Activated T-cell treated with anti-CD3 and anti-CD28 coated beads for 24 hours (primary cell): ENCODE measurements at places on chromosomes 5 and 9.

DNA sequence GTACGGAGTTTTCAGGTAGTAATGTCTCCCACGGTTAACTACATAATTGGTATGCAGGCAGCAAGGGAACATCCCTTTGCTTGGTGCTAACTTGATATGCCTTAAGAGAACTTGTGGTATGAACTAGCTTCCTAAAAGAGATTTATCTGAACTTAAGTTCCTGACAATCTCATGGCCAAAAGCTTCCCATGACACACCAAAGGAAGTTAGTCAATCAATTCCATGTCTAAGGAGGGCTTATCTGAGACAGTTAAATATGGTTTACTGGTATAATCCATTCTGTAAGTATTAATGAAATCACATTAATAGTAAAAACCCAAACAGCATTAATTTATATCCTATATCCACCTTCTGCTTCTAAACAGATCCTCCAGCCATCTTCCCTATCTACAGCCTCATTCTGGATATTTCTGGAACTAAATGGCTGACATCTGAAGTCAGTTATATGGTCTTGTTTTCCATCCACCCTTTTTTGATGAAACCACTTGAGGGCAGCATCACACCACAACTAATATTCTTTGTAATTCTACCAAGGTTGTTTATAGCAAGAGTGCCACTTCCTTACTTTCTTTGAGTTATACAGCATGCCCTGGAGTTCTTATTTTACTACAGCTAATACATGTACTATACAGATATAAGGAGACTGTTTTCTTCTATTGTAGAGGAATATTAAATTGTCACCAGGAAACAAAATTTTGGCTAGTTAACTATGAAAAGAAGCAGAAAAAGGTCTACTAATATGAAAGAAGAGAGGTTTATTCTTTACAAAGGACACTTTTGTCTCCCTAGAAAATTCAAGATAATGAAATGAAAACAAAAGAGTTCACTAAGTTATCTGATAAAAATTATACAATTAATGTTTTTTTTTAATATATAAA lies 34.7 kb downstream of the SHOC1 start:
- DNase-seq, result peak; percentile 53

- DNase-seq, result no peak
These were observed 94.1 kb downstream of the GPR21 start for GRCh38 chr9:123127512-123128075.

GRCh38 chr9:136044971-136045594 lies 50.0 kb downstream of the NACC2 start:
- DNase-seq, result no peak

DNA sequence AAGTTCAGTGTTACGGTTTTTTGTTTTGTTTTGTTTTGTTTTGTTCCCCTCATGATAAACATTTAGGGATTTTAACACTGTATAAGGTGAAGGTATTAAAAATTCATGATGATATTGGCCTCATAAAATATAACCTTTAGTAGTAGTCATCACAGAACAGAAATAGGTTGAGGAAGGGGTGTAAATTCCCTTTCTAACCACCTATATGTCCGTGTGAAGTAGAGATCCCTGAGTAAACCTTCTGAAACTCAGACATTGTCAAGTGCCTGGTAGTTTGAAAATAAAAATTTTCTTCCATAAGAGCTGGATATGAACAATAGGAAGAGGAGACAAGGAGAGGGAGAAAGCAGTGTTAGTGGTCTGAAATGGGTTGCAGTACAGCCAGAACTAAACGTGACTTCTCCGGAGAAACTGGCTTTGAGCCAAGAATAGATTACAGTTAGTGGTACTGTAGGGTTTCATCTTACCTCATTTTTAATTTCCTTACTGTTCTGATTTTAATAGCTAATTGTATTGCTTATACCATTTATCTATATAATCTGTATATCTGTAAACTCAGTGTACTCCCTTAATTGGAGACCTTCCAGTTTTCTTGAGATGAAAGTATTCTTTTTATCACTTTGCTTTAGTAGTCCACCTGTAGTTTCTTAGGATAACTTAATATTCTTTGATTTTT lies 18.3 kb downstream of the UGCG start:
- no peak for DNase-seq

- no peak for DNase-seq
These were observed 132.1 kb downstream of the PDZD2 start for GRCh38 chr5:31770998-31771397.

- no peak for DNase-seq
These were observed 12.1 kb upstream of the NCS1 start for GRCh38 chr9:130159915-130160670.

GRCh38 chr5:169934990-169935389 lies 45.3 kb downstream of the INSYN2B start:
- no peak for DNase-seq

DNA sequence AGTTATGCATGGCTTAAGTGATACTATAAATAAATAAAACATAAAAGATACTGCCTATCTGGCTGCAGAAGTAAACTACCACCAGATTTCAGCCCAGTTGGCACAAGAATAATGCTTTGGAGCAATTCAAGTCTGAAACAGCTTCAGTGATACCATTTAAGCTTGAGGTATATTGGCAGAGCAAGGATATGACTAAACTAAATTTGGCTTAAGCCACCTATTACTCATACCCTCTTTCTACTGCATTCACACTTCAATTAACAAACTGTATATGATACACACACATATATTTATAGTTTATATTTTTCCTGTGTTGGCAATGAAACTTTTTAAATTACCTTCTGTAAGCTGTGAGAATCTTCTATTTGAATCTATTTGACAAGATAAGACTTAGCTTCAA lies 431.9 kb downstream of the ANXA1 start:
- DNase-seq, result no peak

DNA sequence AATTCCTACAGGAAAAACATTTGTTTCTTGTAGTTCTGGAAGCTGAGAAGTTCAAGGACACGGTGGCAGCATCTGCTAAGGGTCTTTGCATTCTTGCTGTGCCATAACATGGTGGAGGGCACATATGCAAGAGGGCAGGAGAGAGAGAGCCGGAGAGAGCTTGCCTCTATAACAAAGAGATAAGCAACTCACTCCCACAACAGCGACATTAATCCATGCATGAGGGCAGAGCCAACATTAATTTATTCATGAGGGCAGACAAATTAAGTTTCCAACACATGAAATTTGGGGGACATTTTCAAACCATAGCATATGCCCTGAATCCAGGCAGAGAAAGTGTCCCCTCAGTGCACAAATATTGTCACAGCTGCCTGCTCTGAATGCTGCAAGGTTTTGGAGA lies 4.4 kb upstream of the GTF3C5 start:
- no peak for DNase-seq

GRCh38 chr5:137622850-137623249 lies 113.0 kb downstream of the KLHL3 start:
- no peak for DNase-seq

GRCh38 chr5:123261752-123262151 lies 161.5 kb downstream of the CEP120 start:
- DNase-seq, result no peak

GRCh38 chr9:129068990-129069861 lies 11.7 kb upstream of the DOLPP1 start:
- DNase-seq, result peak; percentile 40

- no peak for DNase-seq
These were observed 3.4 kb downstream of the LRRC14B start for GRCh38 chr5:194603-195209.

DNA sequence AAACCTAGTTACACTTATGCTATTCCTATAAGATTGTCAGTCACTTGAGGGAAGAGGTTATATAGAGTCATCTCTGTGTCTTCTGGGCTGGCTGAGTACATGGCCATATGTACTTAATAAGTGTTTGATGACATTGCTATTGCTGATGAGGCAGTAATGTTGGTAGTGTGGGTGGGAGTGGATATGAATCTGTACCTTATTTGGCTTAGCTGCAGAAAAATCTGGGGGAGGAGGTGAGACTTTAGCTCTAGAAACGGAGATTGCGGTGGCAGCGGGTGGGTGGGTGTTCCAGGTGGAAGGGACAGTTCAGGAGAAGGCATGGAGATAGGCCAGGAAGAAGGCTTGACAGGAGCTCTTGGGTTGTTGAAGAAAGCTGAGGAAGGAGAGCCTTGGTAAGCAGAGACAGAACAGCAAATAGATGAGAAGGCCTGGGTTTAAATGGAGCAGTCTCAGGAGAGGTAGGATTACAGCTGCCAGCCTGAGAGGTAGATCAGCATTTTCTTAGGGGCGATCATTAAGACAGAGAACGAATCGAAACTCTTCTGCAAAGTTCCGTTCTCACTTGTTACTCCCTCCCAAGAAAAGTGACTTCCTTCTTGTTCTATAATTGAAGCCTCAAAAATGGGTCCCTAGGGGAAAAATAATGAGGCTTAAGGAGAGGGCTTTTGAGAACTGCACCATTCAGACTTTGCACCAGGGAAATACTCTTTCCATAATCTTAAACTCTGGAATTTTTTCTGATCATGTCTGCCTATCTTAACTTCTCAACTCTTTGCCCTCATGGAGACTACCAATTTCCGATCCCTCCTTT lies 160.5 kb downstream of the UNC13B start:
- no peak for DNase-seq

DNA sequence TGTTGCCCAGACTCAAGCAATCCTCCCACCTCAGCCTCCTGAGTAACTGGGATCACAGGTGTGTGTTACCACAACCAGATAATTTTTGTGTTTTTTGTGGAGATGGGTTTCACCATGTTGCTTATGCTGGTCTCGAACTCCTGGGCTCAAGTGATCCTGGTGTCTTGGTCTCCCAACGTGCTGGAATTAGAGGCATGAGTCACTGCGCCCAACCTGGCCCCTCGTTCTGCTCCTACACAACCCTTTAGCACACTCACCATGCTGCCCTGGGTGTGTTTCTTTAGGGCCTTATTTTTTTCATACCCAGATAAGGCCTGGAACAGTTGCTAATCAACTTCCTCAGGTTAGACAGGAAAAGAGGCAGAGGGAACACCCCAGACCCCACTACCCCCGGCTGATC lies 2.6 kb downstream of the PDZD2 start:
- no peak for DNase-seq

DNA sequence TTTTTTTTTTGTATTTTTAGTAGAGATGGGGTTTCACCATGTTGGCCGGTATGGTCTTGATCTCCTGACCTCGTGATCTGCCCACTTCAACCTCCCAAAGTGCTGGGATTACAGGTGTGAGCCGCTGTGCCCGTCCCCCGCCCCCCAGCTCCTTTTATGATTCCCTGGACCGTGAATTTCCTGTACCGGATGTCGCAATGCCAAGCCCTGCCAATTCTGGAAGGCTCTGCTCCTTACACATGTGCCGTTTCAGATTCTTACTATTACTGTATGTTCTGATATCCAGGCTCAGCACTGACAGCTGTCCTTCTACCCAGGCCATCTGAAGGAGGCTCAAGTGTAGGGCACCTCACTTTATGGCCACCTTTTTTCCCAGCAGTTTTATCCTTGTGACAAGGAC lies 100.1 kb downstream of the PLCXD3 start:
- DNase-seq, result no peak

GRCh38 chr9:6620353-6620752 lies 25.2 kb downstream of the GLDC start:
- no peak for DNase-seq

DNA sequence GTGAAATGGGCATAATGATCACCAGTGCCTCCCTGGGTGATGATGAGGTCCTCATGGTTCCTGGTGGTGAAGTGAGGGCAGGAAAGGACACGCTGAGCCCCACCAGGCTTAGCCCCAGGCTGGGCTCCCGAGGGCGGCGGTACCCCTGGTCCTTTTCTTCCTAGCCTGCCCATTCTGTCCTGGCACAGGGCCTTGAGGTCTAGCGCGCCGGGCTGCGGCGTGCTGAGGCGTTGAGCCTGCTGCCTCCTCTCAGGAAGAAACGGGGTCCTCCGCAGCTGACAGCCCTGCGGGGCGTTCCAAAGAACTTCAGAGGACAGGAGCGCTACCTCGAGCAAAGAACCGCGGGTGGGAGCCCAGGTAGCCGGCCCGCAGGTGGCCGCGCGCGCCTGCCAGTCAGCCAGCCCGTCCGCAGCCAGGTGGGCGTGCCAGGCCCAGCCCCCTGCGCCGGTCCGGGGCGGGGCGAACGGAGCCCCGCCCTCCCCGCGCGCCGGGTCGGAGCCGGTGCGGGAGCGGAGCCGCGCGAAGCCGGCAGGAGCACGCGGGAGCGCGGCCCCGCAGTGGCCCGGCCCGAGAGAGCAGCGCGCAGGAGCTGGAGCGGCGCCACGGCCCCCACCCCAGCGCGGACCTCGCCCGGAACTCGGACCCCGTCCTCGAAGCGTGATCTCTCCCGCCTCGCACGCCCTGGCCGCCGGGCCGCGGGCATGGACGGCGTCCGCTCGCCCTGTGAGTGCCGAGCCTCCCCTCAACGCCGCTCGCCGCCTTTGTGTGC lies at the start of gene WNK2:
Gene WNK2 (plus strand): TSS at position 477 of the 769 bp plus-strand sequence. CDS start 791 bp downstream, outside the sequence.
- DNase-seq, result peak; percentile 27

- no peak for DNase-seq
These were observed 663.2 kb upstream of the RGMB start for GRCh38 chr5:98110282-98110691.

DNA sequence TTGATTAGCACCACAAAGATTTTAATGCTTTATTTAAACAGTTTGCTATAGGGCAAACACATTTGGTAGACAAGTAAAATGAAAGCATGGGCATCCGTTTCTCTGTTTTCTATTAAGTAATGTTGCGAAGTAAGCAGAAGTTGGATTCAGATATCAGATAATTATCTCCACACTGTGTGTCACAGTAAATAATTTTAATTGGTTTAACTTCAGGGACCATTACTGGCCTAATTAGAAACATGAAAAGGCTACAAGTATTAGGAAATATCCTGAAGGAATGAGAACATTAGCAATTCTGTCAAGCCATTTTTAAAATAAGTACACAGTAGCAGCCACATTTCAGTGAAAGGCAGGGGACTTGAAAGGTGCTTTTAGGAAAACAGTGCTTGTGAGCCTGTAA lies 975.4 kb downstream of the NR2F1-AS1 start:
- DNase-seq, result no peak

DNA sequence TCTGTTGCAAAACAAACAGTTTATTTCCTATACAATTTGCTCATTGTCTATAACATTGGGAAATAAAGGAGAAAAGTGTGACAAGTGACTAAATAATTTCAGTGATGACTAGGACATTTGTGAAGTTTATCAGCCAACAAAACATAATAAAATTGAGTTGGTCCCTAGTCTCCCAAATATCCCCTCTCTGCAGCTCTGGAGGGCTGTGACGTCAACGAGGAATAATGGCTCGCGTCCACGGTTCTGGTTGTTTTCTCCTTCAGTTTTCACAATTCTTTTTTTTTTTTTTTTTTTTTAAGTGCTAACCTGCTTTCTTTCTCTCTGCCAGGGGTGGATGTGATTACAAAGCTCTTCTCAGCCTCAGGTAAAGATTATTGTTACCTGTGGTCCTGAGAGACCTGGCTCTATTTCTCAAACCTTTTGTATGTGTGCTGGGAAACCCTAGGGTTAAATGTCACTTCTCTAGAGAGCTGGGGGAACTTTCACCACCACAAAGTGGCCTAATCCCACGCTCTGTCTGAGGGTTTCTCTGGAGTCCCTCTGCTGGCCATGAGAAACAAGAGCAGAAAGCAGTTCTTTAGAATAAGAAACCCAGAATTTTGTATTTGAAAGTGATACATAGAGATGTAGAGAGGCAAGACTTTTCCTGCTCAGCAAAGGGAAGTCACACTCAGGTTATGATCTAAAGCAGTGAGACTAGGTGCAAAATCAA lies 36.2 kb upstream of the ANKRD55 start:
- DNase-seq, result no peak
